COR-L47 (cell line): ENCODE measurements at places on chromosomes 16 and 17.
A peak's percentile ranks its signal among the peaks of the same experiment; 100 is the strongest.

- no peak for DNase-seq
Measured at GRCh38 chr17:8413328-8413727, 15.7 kb upstream of the RNF222 start.

- no peak for DNase-seq
Measured at GRCh38 chr16:79186196-79186595, 414.3 kb downstream of the MAF start.

DNA sequence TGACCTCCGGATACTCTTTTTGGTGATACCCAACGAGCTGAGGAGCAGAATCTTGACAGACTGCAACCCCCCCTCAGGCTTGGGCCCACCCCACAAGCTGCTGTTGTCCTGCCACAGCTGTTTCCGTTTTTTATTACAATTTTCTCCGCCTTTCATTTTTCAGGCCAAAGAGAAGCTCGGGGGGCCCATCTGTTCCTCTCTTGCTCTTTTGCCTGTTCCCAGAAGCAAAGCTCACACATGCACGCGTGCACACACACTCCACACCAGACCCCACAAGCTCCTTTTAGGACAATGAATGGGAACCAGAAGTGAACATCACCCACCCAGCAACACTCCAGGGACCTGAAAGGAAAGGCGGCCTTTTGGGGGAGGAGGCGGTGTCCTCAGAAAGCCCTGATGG is 16.3 kb downstream of the SOX9 start:
- no peak for DNase-seq

GRCh38 chr17:3852561-3852960 is 6.5 kb upstream of the NCBP3 start:
- no peak for DNase-seq

- no peak for DNase-seq
Measured at GRCh38 chr17:80212511-80212910, 7.6 kb downstream of the SGSH start.

DNA sequence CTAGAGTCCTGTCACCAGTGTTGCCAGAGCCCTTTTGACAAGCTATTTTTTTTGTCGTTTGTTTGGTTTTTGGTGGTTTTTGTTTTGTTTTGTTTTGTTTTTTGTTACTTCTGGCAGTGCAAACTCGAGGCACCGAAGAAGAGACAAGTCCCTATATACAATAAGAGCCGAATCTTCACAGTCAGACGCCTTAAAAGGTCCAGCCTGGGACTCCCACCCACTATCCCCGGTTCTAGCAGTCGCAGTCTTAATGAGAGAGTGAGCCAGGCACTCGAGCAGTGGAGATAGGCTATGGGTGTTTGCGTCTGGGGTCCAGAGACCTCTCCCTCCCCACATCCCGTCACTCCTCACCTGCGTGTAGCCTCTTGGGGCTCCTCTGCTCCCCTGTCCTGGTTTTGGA is 1.9 kb downstream of the OR1F1 start:
- no peak for DNase-seq

DNA sequence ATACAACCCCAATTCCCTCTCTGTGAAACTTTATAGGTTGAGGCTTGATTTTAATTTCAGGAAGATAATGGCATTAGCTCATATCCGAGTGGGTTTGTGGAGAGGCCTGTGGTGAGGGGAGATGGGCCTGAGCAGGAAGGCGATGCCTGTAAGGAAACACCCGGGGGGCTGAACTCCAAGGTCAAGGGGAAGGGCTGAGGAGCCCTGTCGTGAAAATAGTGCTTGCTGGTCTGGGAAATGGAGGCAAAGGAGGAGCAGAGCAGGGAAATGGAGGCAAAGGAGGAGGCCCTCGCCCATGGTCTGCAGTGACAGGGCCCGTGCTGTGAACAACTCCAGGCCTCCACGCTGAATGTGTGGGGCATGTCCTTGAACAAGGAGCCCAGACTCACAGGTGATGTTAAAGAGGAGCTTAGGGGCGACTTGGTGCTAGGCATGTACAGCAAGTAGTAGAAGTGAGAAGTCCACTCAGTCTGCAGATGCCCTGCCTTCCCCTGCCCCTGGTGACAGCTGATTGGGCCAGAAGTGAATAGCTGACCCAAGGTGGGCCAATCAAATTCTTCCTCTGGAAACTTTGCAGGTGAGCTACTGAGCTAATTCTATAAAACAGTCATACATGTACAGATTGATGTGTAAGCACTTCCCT is 38.1 kb downstream of the MRPS23 start:
- DNase-seq = peak; percentile 67

GRCh38 chr17:2155573-2155972 is 100.7 kb downstream of the HIC1 start:
- DNase-seq = no peak

- DNase-seq = no peak
Measured at GRCh38 chr16:67845291-67846062, 1.3 kb upstream of the NUTF2 start.

DNA sequence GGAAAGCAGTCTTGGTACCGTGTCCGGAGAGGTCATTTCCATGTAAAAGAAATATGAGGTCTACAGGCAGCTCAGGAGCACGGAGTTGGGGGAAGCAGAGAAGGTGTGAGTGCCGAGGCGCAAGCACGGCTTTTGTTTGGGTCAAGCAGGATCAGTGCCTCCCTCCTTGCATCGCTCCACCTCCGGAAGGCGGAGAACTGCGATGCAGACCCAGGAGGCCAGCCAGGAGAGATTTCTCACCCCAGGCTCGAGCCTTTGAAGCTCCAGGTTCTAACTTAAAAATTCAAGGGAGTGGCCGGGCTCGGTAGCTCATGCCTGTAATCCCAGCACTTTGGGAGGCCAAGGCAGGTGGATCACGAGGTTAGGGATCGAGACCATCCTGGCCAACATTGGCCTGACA is 25.0 kb downstream of the NAA60 start:
- DNase-seq = no peak

- DNase-seq = no peak
Measured at GRCh38 chr17:9929871-9930270, 24.8 kb upstream of the RCVRN start.

- no peak for DNase-seq
Measured at GRCh38 chr16:30541502-30542329, 7.1 kb upstream of the ZNF747 start.

DNA sequence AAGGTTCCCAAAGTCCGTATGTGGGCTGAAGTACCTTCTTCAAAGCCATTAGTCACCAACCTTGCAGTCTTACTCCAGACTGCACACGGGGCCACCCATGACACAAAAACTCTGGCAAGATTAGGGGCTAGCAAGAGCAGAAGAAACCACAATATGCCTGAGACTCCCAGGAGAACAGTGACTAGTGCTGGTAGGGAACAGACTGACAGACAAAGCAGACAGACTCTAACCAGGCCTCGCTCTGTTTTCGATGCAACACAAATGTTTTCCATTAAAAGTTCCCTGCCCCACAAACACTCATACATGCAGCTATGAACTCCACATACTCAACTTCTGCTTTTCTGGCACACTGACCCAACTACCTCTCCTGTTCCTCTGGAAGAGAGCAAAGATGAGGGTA is 102.2 kb downstream of the HIC1 start:
- DNase-seq = no peak

DNA sequence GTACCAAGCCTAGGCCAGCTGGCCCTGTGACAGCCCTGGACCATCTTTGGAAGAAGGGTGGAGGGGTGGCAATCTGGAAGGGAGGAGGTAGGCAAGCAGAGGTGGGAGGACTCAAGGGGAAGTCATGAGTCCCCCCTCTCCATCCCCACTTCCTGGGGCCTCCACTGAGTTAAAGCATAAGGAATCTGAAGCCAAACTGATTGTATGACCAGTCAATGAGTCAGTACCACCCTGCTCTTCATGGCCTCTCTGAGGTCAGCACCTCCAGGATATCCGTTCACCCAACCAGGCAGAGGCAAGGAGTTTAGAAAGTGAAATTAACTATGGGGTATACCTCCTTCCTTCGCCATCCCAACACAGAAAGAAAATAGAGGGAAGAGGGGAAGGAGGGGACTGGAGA is 272.7 kb downstream of the SOX9 start:
- DNase-seq = no peak

GRCh38 chr17:81400154-81400977 is 5.1 kb downstream of the BAHCC1 start:
- no peak for DNase-seq

DNA sequence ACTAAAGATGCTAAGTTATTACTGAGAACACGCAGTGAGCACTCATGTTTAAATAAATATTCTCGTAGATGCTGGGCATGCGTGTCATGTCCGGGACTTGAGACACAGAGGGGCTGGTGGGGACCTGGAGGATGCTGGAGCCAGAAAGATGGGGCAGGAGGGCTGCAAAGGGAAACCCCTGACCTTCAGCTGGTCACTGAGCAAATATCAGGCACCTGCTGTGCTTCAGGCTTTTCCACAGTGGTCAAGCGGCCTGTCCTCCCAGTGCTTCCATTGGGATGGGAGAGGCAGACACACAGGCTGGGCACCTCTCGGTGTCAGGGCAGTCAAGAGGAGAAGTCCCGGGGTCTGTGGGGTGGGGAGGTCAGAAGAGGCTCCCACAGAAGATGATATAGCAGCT is 211.4 kb downstream of the GSG1L start:
- DNase-seq = no peak

GRCh38 chr17:57663326-57664070 is 81.6 kb downstream of the CCDC182 start:
- no peak for DNase-seq

- DNase-seq = no peak
Measured at GRCh38 chr17:61600621-61601020, 9.6 kb upstream of the NACA2 start.

DNA sequence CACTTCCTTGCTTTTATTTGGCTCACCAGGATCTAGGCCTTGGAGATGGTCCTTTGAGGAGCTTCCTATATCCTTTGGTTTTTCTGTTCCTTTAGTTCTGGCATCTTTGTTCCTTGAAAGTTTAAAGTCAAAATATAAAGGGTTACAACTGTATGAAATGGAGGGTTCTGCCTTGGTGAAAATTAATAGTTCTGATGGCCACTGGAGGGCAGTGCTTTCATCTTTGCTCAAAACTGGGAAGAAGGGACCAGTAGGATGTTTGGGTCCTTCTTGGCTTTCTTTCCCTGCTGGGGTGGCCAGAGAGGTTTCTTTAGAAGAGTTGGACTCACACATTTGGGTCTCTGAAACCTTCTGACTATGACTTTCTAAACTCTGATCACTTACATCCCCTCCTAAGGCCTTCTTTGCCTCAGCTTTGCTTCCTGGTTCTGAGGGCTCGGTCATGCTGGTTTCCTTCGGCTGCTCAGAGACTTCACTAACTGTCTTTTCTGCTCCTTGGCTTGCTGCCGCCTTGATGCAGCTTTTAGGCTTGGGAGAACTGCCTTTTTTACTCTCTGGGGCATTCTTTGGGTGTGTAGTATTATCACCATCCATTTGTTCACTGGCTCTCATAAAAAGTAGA is 10.9 kb upstream of the ITGA2B start:
- DNase-seq = no peak

- peak; percentile 28 for DNase-seq
Measured at GRCh38 chr16:47431960-47432359, 28.9 kb downstream of the ITFG1 start.

DNA sequence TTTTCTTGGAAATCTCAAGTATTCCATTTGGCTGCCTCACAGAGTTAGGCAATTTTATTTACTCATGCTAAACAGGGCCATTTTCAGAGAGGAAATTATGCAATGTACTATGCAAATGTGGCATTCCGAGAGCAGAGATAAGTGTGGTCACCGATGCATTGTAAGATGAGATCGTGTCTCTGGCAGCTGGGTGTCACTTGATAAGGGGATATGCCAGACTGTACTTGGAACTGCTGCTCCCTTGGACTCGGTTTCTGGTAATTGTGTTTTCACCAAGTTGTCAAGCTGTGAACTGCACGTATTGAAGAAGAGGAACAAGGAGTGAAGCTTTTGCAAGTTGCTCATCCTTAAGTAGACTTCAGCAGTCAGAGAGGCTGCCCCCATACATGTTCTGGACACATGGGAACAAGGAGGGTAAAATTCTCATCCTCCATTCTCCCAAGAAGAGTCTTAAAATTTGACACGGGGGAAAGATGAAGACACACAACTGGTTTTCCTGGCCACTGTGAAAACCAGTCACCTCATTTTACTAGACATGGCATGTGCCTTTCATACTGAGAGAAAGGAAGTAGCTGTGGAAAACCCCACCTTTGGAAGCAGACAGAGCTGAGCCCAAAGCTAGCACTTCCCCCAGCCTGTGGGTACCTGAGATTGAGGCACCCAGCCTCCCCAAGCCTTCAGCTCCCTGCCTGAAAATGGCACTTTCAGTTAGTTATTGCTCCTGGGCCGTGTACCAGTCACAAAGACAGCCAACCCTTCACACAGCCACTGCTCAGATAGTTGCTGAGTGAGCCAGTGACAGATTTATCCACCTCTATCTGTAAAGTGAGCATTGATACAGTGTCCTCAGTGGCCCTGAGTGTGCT is 150.7 kb downstream of the SOCS1 start:
- DNase-seq = no peak
